WTC11 (cell line): ENCODE measurements at places on chromosomes 6 and 20. TPM values are rescaled to one million over a fixed set of nuclear protein-coding genes. Genes with fewer than 3 reads are reported as not detected.
A peak's percentile ranks its signal among the peaks of the same experiment; 100 is the strongest.

GRCh38 chr6:142833054-142833453 lies 111.9 kb downstream of the HIVEP2 start:
- no peak for DNase-seq
- H3K4me1 ChIP-seq, result no peaks in the 10 kb centered on the region
- no peak overlapping the region for H3K27ac ChIP-seq
- no peaks in the 10 kb centered on the region for H3K36me3 ChIP-seq
- no peak overlapping the region for H3K4me3 ChIP-seq

- no peak overlapping the region for H3K27ac ChIP-seq
- H3K27me3 ChIP-seq, result no peaks in the 10 kb centered on the region
- DNase-seq, result no peak
- peaks cover 23% of the 10 kb centered on the region for H3K36me3 ChIP-seq
These were observed 26.8 kb upstream of the MMP24 start for GRCh38 chr20:35199740-35200139.

DNA sequence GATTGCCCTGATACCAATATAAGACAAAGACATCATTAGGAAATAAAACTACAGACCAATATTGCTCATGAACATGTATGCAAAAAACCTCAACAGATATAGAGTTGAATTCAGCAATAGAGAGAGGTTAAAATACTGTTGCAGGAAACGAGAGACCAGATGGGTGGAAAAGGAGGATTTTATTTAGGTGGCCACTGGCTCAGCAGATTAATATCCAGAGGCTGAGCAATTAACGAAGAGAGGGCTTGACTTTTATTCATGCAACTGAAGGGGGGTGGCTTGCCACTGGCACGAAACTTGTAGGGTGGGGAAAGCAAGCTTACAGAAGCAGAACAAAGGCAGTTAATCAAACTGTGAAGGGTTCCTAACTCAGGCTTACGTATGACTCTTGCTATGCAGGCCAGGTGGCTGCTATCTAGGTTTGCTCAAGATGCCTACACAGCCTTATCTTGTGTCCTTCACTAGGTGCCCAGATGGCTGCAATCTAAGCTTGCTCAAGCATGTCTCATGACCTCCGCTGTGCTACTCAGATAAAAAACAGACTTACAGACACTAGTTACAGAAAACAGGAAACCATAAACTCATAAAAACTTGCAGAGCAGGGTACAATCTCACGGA lies 126.4 kb downstream of the MMUT start:
- H3K27me3 ChIP-seq, result peaks cover 4% of the 10 kb centered on the region; the same call in 1 of the 2 replicates
- H3K4me1 ChIP-seq, result peaks cover 44% of the 10 kb centered on the region
- H3K4me3 ChIP-seq, result no peak overlapping the region
- DNase-seq, result no peak
- H3K27ac ChIP-seq, result peak overlapping the region; percentile 29; the same call in 1 of the 2 replicates

DNA sequence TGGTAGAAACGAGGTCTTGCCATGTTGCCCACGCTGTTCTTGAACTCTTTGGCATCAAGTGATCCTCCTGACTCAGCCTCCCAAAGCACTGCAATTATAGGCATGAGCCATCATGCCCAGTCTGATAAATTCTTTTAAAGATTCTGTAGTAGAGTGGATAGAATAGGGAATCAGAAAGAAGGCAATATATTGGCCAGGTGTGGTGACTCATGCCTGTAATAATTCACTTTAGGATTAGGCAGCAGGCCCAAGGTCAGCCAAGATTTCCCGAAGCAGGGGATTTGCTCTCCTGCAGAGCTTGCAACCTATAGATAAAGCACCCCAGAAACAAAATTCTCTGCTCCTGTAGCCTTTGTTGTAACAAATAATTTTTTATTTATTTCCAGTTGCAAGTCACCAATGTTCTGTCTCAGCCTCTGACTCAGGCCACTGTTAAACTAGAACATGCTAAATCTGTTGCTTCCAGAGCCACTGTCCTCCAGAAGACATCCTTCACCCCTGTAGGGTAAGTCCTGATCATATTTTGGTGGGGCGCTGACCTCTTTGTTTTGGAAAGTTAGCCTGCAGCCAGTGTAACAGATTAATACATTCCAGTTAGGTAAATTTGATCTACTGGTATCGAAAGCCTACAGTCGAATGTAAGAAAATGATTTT lies 30.4 kb upstream of the MROH8 start:
- peaks cover 66% of the 10 kb centered on the region for H3K36me3 ChIP-seq
- no peaks in the 10 kb centered on the region for H3K4me1 ChIP-seq
- no peaks in the 10 kb centered on the region for H3K27me3 ChIP-seq
- no peak for DNase-seq
- no peak overlapping the region for H3K4me3 ChIP-seq
- H3K27ac ChIP-seq, result no peak overlapping the region

- DNase-seq, result no peak
- H3K4me1 ChIP-seq, result peaks cover 15% of the 10 kb centered on the region
- H3K36me3 ChIP-seq, result no peaks in the 10 kb centered on the region
- H3K4me3 ChIP-seq, result no peak overlapping the region
- no peak overlapping the region for H3K27ac ChIP-seq
These were observed 37.3 kb downstream of the RBM38 start for GRCh38 chr20:57428324-57429158.

GRCh38 chr6:156827382-156827781 lies 50.2 kb downstream of the ARID1B start:
- no peak overlapping the region for H3K4me3 ChIP-seq
- DNase-seq, result no peak
- no peaks in the 10 kb centered on the region; the same call in 1 of the 2 replicates for H3K36me3 ChIP-seq
- H3K27ac ChIP-seq, result peak overlapping the region; percentile 30; the same call in 1 of the 2 replicates
- no peaks in the 10 kb centered on the region for H3K27me3 ChIP-seq
- peaks cover 51% of the 10 kb centered on the region for H3K4me1 ChIP-seq

DNA sequence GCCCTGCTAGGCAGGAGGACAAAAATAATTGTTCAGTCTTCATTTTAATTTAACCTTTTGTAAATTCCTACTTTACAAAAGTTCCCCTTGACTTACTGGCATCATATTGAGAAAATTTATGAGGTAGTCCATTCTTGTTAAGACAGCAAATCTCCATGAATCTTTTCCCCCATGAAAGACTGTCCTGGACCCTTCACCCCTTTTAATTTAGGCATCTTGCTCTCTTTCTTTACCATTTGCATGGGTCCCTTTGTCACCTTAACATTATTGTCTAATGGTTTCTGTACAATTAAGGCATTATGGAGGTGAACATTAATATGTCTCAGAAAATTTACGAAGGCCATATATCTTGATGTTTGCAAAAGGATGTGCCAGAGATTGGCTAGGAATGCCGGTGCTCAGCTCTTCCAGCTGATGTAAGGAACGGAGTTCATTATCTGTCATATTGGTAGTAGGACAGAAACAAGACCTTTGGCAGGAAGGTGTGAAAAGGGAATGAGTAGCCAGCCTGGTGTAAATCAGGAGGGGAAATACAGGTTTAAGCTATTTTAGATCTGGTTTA lies 382.8 kb upstream of the TSHZ2 start:
- H3K4me1 ChIP-seq, result peaks cover 2% of the 10 kb centered on the region; the same call in 1 of the 2 replicates
- no peak overlapping the region for H3K27ac ChIP-seq
- H3K4me3 ChIP-seq, result no peak overlapping the region
- H3K27me3 ChIP-seq, result no peaks in the 10 kb centered on the region; the same call in 1 of the 2 replicates

DNA sequence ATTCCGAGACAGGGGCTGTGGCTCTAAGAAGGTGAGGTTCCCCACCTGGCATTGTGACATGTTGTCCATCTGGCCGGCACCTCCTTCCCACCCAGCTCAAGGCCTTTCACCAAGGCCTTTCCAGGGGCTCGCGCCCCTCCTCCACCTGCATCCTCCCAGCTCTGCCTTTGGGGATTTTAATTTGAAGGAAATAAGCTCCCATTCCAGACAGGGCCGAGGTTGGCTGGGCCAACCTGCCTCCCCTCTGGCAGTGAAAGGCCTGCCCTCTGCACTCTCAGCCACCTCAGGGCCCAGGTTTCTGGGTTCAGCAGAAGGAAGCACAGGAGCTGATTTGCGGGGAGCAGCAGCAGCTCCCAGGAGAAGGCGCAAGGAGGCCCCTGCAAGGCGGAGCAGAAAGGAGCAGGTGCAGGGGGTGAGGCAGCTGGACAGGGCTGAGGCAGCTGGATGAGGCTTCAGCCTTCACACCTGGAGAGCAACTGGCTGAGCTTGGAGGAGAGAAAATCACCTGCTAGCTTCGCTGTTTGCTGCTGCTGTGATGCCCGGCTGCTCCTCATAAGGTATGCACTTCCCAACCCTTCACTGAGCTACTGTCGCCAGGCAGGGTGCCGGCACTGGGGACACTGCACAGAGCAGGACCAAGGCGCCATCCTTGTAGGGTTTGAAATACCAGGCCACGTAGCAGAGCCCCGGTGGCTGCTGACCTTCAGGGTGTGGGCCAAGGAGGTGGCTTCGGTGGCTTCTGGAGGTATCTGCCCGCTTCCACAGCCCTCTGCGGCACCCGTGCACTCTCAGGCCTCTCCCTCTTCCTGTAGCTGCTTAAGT lies 147.0 kb downstream of the SYNDIG1 start:
- DNase-seq, result no peak
- no peaks in the 10 kb centered on the region for H3K27me3 ChIP-seq
- H3K4me3 ChIP-seq, result no peak overlapping the region
- H3K4me1 ChIP-seq, result peaks cover 12% of the 10 kb centered on the region

DNA sequence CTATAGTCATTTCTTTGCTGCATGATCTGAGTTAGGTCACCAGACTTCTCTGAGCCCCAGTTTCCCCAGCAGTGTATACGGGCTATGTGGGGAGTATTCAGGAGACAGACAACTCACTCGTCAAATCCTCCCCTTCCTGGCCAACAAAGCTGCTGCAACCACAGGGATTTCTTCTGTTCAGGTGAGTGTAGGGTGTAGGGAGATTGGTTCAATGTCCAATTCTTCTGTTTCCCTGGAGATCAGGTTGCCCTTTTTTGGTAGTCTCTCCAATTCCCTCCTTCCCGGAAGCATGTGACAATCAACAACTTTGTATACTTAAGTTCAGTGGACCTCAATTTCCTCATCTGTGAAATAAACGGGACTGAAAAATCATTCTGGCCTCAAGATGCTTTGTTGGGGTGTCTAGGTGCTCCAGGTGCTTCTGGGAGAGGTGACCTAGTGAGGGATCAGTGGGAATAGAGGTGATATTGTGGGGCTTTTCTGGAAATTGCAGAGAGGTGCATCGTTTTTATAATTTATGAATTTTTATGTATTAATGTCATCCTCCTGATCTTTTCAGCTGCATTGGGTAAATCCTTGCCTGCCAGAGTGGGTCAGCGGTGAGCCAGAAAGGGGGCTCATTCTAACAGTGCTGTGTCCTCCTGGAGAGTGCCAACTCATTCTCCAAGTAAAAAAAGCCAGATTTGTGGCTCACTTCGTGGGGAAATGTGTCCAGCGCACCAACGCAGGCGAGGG lies 594 bp upstream of the CDKN1A start:
- H3K27ac ChIP-seq, result peak overlapping the region; percentile 81
- peak overlapping the region; percentile 92 for H3K4me3 ChIP-seq
- peaks cover 35% of the 10 kb centered on the region for H3K27me3 ChIP-seq
- no peaks in the 10 kb centered on the region; the same call in 1 of the 2 replicates for H3K36me3 ChIP-seq

DNA sequence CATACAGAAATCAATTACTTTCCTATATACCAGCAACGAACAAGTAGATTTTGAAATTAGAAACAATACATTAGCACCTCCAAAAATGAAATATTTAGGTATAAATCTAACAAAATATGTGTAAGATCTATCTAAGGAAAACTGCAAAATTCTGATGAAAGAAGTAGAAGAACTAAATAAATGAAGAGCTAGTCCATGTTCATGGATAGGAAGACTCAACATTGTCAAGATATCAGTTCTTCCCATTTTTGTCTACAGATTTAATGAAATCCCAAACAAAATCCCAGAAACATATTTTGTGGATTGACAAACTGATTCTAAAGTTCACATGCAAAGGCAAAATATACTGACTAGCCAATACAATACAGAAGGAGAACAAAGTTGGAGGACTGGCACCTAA lies 33.7 kb downstream of the PREP start:
- no peak for DNase-seq
- peaks cover 48% of the 10 kb centered on the region for H3K36me3 ChIP-seq
- no peaks in the 10 kb centered on the region; the same call in 1 of the 2 replicates for H3K4me1 ChIP-seq

DNA sequence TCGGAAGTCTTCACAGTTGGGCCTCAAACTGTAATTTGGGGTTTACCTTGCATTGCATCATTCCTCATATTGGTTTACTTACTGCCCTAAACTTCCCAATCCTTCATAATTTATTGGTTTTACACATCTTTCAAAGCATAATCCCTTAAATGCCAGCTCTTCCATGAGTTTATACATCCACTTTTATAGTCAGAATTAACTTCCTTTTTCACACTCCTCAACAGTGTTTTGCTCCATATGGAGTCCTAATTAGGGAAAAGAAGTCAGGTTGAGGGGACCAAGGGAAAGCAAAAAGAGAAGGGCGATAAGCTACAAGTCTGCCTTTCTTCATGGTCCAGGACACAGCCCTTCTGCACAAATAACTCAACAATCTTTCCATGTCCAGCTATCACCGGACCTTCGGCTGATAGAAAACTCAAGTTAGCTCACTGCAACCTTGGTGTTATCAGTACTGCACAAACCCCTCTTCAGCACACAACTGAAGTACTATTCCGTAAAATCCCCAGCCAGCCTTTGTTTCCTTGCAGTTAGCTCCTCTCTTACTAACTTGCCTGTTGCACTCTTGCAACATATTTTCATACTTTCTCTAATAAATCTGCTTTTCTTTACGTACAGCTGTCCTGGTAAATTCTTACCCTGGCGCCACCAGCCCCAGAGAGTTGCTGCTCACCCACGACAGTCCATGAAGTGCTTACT lies 2.0 kb downstream of the EEF1E1 start:
- peaks cover 34% of the 10 kb centered on the region for H3K36me3 ChIP-seq
- H3K4me1 ChIP-seq, result peaks cover 32% of the 10 kb centered on the region
- no peak for DNase-seq
- no peaks in the 10 kb centered on the region for H3K27me3 ChIP-seq

DNA sequence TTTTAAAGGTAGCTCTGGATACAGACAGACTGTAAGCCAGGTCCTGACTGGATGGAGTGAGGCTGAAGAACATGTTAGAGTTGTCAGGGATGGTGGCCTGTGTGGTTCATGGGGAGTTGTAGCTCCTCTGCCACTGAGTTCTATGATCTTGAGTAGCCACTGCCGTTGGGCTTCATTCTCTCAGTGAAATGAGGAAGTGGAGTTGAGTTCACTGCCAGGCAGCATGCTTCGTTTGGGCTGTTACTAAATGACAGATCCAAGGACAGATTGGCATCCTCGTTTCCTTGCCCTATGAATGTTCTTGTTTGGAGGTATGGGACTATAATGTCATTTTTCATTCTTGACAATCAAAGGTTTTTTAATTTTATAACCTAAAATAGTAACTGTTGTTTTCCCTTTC lies 37.2 kb downstream of the SCAND1 start:
- DNase-seq, result no peak
- H3K27ac ChIP-seq, result no peak overlapping the region
- H3K27me3 ChIP-seq, result no peaks in the 10 kb centered on the region
- peaks cover 51% of the 10 kb centered on the region for H3K36me3 ChIP-seq
- H3K4me1 ChIP-seq, result no peaks in the 10 kb centered on the region
- no peak overlapping the region for H3K4me3 ChIP-seq

Gene ABHD12
- 63.1 to 68.7 TPM (median 68.2 TPM) in 3 replicates for total RNA-seq

Gene PBOV1
- total RNA-seq, result not detected in 3 replicates

Gene MYCT1
- 1.4 to 2.0 TPM (median 1.5 TPM) in 3 replicates for total RNA-seq

Gene GJA1
- total RNA-seq, result 546 to 700 TPM (median 682 TPM) in 3 replicates

Gene TRIM15
- total RNA-seq, result 0.32 to 0.53 TPM (median 0.35 TPM) in 3 replicates

Gene COL21A1
- total RNA-seq, result 4.4 to 5.5 TPM (median 4.4 TPM) in 3 replicates

Gene QRSL1
- total RNA-seq, result 17.2 to 17.9 TPM (median 17.7 TPM) in 3 replicates

Gene TP53INP2
- total RNA-seq, result 3.8 to 4.3 TPM (median 4.1 TPM) in 3 replicates
